ENCODE measurements at places on chromosomes 1 and 21.
A peak's percentile ranks its signal among the peaks of the same experiment; 100 is the strongest.

DNA sequence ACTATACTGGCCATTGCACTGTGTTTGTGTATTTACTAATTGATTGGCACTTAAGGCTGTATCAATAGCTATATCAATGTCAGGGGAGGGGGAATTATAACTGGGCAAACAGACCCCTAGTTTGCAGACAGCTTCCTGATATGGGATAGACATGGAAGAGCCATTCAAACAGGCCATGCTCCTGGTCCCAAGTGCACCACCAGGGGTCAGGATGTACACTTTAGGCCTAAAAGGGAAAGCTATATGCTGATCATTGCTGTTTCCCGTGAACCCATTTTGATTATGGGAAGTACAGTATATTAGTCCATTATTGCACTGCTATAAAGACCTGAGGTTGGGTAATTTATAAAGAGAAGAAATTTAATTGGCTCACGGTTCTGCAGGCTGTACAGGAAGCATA lies 124.9 kb upstream of the BACE2 start:
- DNase-seq: no peak

DNA sequence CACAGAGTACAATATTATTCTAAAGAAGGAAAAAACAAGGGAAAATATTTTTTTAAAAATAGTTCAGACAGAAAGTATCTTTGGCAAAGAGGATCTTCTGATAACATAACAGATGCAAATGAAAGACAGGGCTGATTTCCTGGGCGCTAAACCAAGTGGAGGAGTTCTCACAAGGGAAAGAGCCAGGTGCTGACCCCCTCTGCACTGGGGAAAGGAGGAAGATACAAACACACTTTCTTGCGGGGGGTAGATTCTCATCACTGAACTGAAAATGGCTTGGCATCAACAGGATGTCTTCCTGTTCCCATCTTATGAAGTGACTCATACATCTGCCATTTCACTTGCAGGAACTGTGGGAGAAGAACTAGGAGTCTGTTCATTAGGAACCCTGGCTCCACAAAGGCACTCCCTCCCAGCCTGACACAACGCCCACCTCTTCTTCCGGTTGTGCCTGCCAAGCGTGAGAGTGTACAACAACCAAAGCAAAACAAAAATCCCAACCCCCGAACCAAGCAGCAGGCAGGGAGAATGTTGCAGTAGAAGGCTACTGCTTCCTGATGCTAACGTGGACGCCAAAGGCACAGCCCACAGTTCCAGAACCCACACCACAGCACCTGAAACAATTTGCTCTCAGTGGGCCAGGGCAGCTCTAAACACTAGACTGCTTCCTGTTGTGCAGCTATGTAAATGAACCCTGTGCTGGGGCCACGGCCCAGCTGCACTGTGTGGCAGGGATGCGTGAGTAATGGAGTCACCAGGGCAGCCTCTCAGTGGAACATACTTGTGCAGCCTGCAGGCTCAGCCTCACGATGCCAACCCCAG lies 51.0 kb downstream of the GADD45A start:
- DNase-seq: peak; percentile 35

GRCh38 chr1:21899267-21899810 lies 37.8 kb downstream of the HSPG2 start:
- no peak for DNase-seq

GRCh38 chr1:62781841-62782543 lies 1.9 kb upstream of the ATG4C start:
- DNase-seq: no peak

- DNase-seq: no peak
Measured at GRCh38 chr1:40564506-40564905, 33.1 kb downstream of the ZNF684 start.

GRCh38 chr1:31529999-31530684 lies 46.2 kb upstream of the TINAGL1 start:
- DNase-seq: no peak

DNA sequence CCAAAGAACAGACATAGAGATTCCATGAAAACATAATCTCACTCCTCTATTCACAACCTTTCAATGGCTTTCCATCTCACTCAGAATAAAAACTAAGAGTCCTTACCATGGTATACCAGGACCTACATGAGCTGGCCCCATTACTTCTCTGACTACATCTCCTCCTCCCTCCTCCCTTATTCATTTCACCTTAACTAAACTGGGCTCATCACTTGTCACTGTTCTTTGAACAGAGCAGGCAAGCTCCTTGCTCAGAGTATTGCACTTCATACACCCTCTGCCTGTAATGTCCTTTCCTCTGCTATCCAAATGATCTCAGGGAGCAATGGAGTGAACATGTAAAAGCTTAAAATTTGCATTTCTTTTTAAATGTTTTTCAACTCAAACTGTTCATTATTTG lies 142.0 kb downstream of the MRPL39 start:
- DNase-seq: no peak

DNA sequence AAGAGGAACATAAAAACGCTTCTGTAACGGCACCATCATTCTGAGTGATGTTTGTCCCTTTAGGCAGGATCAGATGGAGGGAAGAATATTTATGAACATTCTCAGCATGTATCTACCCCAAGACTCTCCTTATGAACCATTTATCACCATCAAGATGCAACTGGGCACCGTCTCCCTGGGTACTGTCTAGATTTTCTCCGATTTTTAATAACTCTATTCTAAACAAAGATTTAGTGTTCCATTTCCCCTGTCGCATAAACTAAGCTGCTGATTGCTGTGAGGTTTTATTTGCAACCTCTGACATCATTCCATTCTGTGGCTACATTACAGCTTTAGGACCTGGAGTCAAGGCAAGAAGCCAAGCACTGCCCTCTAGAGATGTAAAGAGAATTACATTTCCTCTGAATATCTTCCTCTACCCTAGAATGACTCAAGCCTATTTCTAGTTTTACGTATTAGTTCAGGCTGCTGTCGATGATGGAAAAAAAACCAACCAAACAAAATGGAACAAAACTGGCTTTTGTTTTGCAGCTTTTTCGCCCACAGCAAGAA lies 130.1 kb upstream of the MAP1LC3C start:
- peak; percentile 48 for DNase-seq

- peak; percentile 54 for DNase-seq
Measured at GRCh38 chr1:24830680-24831272, 85.5 kb downstream of the CLIC4 start.

DNA sequence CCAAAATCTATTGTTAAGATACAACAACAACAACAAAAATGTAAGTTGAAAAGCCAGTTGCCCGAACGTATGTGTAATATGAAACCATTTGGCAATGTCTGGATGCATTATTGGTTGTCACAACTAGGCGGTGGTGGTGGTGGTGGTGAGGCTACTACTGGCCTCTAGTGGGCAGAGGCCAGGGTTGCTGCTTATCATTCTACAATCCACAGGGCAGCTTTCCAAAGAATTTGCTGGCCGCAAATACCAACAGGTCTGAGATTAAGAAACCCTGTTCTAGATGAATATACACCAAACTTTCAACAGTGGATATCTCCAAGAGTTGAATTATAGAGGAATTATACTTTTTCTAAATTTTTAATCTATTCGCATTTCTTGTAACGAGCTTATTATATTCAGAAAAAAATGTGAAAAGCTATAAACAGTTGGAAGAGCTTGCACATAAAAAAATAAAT lies 26.8 kb upstream of the ZNF697 start:
- DNase-seq: peak; percentile 46

DNA sequence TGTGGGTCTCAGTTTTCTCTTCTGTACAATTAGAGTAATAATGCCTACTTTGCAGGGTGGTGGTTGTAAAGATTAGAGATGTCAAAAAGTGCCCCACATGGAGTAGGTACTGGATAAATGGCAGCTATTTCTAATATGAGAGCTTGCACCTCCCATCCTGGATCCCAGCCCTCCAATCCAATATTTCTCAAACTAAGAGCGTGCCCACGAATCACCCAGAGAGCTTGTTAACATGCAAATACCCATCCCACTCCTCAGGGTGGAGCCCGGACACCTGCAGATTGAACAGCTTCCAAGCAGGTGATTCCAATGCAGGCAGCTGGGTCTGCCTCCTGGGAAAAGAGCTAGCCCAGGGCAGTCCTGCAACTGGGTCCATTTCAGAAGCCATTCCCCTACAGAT lies 33.0 kb downstream of the LRRN2 start:
- no peak for DNase-seq

- no peak for DNase-seq
Measured at GRCh38 chr1:83012950-83013349, 986.0 kb downstream of the TTLL7 start.

- no peak for DNase-seq
Measured at GRCh38 chr1:56535362-56535761, 44.0 kb downstream of the PLPP3 start.

- no peak for DNase-seq
Measured at GRCh38 chr1:155085504-155086127, 7.0 kb downstream of the EFNA3 start.

DNA sequence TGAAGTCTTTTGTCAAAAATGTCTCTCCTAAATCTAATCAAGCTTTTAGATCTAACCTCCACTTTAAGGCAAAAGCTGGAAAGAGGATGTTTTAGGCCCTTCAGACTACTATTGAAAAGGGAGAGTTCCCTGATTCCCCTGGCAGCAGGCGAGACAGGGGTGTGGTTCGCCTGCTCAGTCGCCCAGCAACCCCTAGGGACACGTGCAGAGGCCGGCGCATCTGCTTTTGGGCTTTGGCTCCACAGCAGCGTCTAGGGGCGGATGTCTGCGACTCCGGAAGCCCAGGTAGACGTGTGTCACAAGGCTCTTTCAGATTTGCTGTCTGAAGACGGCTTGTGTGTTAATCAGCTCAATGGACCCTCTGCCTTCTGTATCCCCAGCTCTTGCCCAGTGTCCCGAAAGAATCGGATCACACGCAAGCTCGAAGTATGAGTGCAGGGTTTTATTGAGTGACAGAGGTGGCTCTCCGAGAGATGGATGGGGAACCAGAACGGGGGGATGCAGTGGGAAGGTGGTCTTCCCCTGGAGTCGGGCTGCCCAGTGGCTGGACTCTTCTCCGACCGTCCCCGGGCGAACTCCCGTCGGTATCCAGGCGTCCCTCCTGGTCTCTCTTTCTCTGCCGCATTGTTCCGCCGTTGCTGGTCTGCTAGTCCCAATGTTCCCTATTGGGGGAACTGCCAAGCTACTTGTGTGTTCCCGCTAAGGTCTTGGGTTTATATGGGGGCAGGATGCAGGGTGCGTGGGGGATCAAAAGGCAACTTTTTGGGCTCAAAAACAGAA lies 45.5 kb downstream of the OLFML2B start:
- DNase-seq: no peak

DNA sequence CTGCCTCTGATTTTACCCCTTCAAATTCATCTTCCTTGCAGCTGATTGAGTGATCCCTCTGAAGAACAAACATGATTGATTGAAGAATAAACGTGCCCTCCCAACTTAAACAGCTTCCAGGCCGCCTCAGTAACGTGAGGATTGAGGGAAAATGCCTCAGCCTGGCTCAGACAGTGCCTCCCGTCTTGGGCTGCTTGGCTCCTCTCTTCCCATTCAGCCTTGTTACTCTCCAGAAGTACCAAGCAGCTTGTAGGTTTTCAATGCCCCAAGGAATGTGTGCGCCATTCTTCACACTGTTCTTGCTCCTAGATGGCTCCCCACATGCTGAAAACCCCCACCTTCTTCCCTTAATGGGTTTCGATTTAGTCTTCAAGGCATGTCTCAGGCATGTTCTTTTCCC lies 51.8 kb downstream of the ST6GALNAC5 start:
- no peak for DNase-seq

- DNase-seq: no peak
Measured at GRCh38 chr21:31088474-31088751, 50.1 kb upstream of the KRTAP19-8 start.

GRCh38 chr1:184648160-184648855 lies 106.3 kb downstream of the EDEM3 start:
- DNase-seq: no peak

GRCh38 chr1:201265756-201266155 lies 17.6 kb upstream of the PKP1 start:
- no peak for DNase-seq

DNA sequence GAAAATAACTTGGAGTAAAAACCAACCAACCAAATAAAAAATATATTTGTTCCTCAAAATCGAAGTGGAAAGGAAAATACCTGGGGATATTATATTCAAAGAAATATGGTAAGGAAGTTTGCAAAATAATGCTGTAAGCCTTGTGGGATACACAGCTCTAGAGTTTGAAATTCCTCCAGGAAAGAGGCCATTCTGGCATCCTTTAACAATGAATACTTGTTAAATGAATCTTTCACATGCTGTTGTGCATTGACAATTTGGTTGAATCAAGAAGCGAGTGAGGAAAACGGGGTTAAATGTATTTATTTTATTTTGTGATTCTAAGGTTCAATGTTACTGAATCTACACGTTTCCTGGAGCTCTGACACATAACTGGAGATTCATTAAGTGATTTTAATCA lies 30.5 kb upstream of the NTNG1 start:
- no peak for DNase-seq

GRCh38 chr1:117167402-117167801 lies 43.3 kb downstream of the VTCN1 start:
- no peak for DNase-seq

Data from NCI-H446 treated with DMSO at 0.1 percent for 48 hours (cell line).